ENCODE measurements at places on chromosomes 3 and 15.

- DNase-seq: no peak
These were observed 6.3 kb upstream of the SCN5A start for GRCh38 chr3:38655708-38656300.

- DNase-seq: no peak
These were observed 5.1 kb upstream of the IQSEC1 start for GRCh38 chr3:13078163-13078905.

DNA sequence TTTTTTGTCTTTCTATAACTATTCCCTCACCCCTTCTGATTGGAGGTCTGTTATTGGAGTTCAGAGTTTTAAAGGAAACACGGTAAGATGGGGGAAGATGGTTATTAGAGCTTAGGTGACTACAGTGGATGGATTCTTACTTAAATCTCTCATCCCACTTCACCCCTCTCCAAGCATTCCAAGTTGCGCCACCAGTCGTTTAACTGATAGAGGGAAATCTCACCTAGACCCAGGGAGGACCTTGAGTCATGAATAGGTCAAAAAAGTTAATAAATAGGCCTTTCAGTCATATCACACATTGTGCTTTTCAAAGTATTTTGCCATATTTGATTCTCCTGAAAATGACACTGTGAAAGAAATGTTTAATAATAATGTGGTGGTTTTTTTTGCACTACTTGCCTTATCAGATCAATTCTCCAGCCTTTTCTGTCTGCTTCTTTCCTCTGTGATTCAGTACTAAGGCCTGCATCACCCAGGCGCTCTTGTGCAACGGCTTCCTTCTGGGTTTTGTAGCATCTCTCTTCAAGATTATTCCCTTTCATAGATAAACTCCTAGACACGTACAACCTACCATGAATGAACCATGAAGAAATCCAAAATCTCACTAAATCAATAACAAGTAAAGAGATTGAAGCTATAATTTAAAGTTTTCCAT lies 100.4 kb upstream of the TGFBR2 start:
- no peak for DNase-seq

GRCh38 chr3:11908981-11909698 lies 62.5 kb upstream of the TAMM41 start:
- DNase-seq: no peak

- DNase-seq: no peak
These were observed 41.8 kb upstream of the IQSEC1 start for GRCh38 chr3:13114811-13115575.

Data from lower leg skin (tissue), 4 donors.